ENCODE measurements at places on chromosomes 5 and 9.
A peak's percentile ranks its signal among the peaks of the same experiment; 100 is the strongest.

- DNase-seq = no peak
Observed at GRCh38 chr9:124174433-124174832, 83.3 kb upstream of the NEK6 start.

DNA sequence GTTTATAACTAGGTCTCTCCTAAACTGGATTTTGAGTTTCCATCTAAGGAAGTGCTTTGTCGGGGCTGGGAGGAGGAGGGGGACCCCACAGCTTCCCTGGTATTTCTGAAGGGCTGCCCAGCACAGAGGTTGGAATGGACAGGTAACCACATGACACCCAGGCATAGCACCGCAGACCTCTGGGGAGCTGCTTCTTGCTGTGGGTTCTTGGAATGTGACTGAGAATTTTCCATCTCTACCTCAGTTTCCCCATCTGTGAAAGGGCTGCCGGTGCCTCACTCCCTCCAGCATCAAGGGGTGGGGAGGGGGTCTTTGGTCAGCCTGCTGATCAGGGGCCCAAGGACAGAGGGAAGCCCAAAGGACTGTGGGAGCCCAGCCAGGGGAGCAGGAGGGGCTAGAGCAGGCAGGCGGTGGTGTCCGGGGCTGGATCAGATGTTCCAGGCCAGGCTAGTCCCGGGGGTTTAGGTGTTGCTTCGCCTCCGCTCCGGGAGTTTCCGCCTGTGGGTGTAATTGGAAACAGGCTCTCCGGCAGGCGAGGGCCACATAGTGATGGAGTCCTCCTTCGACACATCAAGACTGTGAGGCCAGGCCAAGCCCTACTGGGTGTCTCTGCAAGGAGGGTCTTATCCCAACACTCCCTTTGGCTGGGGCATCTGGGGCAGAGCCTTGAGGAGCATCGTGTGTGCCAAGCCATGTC, 3.3 kb downstream of the OLFML2A start:
- no peak for DNase-seq

GRCh38 chr5:133259199-133259997, 207.6 kb downstream of the HSPA4 start:
- no peak for DNase-seq

DNA sequence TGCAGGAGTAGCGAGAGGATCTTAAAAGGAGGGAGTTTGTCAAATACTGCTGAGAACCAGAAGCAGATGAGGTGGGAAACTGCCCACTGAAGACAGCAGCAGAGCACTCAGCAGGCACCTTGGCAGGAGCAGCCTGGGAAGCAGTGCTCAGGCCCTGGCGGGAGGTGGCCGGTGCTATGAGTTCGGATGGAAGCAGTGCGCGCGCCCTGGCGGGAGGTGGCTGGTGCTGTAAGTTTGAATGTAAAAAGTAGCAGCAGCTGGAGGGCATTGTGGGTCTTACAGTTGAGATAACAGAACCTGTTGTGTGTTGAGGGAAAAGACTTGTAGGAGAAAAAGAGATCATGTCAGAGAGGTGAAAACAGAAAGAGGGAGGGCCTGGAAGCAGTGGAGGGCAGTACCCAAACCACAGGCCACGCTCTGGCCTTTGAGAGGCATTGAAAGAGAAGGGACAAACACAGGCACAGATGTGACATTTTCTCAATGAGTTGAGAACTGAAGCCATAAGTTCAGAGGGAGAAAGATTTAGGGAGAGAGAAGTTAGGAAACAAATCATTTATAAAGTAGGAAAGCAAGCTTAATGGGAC, 130.9 kb downstream of the ERCC6L2 start:
- DNase-seq = no peak

- DNase-seq = no peak
Observed at GRCh38 chr9:72537011-72537545, 15.7 kb downstream of the TMC1 start.

GRCh38 chr9:93119953-93120845, 13.9 kb downstream of the NINJ1 start:
- DNase-seq = peak; percentile 59

GRCh38 chr5:93580927-93581445, at the start of gene NR2F1-AS1:
NR2F1-AS1 (minus strand) TSS chr5:93581219.
- DNase-seq = no peak

DNA sequence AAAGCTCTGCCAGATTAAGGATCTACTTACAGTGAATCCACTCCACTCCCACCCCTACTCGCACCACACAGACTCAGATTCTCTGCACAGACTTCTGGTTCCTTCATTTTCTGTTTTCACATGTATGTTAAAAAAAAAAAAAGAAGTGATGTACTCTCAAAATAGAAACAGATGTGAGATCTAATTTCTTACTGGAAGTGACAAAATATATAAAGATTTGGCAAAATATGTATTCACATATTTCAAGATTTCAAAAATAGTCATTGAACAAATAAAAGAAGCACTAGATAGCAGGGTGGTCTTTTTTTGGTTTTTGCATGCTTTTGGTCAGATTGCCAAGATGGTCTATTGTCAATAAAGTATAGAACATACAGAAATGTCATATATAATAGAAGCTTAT, 379.2 kb downstream of the TMEM167A start:
- no peak for DNase-seq

- no peak for DNase-seq
Observed at GRCh38 chr5:181255276-181255675, 5.7 kb downstream of the TRIM52 start.

- no peak for DNase-seq
Observed at GRCh38 chr5:75054134-75054930, 2.0 kb upstream of the GCNT4 start.

- DNase-seq = no peak
Observed at GRCh38 chr5:171453056-171453725, 33.7 kb downstream of the FGF18 start.

- DNase-seq = no peak
Observed at GRCh38 chr9:127629468-127630081, 17.5 kb downstream of the STXBP1 start.

DNA sequence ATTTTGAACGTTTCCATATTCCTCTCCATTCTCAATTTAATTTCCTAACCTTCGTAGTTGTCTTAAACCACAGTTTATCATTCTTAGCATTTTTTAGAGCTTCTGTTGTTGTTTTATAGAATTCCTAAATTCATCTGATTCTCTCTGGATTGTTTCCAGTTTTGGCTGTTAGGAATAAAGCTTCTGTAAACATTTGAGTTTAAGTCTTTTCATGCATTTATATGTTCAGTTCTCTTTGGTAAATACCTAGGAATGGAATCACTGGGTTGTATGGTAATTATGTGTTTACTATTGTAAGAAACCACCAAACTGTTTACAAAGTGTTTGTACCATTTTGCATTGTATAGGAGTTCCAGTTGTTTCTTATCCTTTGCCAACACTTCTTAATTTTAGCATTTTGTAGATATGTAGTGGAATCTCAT, 29.7 kb downstream of the GPR21 start:
- DNase-seq = no peak

GRCh38 chr5:57896576-57896975, 414.0 kb upstream of the ACTBL2 start:
- DNase-seq = no peak

GRCh38 chr5:178221853-178222252, 10.7 kb downstream of the PHYKPL start:
- no peak for DNase-seq

DNA sequence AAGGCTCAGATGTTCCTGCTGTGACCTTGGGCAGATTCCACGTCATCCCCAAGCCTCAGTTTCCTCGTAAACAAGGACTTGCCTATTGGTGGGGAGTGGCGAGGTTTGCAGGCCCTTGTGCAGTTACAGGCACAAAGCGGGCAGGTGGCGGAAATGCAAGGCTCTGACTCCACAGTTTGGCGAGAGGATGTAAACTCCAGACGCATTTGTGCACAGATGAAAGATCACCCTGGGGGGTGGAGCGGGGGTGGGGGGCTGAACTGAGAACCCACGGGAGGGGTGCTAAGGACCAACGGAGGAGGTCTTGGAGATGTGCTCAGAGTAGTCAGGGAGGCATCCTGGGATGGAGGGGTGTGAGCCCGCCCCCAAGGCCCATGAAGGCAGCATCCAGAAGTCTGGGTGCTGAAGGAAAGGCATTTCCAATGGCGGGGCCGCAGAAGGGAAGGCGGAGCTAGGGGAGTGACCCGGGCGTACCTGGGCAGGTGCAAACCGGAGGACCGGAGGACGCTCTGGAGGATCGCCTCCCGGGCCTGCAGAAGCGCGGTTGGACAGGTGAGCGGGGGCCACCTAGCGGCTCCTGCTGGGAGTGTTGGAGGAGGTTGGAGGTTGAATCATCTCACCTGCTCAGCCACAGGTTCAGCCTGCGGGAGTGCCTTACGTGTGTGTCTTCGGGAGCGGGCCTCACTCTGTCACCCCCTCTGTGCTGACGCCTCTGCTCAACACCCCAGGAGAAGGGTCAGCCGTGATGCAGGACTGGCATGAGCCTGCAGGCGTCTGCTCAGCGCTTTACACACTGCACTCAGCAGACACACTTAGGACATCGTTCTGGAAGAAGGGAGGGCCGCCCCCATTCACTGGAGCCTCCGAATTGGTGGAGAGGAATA, 1.9 kb upstream of the FIBCD1 start:
- DNase-seq = peak; percentile 27

DNA sequence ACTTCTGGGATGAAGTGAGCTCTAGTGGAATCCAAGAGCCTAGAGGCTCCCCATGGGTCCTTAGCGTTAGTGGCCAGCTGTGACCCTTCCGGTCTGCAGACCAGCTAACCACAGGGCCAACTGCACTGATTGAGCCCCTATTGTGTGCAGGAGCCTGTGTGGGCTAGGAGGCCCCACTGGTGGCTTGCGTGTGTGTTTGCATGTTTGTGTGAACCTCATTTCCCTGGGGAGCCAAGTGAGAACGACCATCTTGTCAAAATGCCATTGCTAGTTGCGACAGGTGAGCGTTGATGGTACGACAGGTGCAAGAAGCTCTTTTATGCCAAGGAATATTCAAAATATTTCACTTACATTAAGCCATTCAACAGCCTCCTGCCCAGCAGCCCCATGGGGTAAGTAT, 44.1 kb upstream of the ANKRD33B start:
- DNase-seq = no peak

DNA sequence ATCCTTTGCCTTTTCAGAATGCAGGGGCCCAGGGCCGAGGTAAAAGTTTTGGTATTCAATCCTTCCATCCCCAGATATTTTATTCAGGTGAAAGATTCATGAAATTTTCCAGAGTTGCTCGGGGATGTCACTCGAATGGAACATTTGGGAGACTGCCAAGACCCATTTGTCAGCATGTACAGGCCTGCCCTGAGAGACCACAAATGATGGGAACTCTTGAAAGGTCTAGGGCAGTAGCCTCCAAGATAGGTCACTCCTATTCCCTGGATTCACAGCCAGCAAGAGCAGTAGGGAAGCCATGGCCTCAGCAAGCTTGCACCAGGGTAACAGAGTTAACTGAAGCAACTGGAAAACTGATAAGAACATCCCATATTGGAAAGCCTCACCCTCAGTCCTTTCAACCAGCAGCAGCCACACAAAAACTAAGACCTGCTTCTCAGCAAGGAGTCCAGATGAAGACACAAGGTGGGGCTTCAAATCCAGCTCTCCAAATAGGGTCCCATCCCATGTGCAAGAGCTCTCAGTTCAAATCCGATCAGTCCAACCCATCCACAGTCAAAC, 12.5 kb downstream of the CARD6 start:
- no peak for DNase-seq

- no peak for DNase-seq
Observed at GRCh38 chr5:135823881-135824280, 10.6 kb upstream of the SLC25A48 start.

DNA sequence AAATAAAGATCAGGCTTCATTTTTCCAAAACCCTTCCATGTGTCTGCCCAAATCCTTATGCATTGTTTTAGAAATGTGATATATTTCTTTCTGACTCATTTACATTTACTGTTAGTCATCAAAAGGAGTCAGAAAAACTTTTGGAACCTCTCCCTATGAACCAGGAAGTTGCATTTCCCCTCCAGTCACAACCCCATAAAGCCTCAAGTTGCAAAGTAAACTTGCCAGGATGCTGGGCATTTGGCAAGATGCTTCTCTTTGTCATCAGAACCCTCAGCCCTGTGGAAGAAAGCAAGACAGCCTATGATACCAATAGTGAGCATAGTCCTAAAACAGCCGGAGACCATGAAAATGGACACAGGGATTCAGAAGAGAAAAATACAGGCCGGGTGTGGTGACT, 84.2 kb downstream of the MUSK start:
- no peak for DNase-seq
